ENCODE measurements at places on chromosomes 13 and 19.
A peak's percentile ranks its signal among the peaks of the same experiment; 100 is the strongest.

DNA sequence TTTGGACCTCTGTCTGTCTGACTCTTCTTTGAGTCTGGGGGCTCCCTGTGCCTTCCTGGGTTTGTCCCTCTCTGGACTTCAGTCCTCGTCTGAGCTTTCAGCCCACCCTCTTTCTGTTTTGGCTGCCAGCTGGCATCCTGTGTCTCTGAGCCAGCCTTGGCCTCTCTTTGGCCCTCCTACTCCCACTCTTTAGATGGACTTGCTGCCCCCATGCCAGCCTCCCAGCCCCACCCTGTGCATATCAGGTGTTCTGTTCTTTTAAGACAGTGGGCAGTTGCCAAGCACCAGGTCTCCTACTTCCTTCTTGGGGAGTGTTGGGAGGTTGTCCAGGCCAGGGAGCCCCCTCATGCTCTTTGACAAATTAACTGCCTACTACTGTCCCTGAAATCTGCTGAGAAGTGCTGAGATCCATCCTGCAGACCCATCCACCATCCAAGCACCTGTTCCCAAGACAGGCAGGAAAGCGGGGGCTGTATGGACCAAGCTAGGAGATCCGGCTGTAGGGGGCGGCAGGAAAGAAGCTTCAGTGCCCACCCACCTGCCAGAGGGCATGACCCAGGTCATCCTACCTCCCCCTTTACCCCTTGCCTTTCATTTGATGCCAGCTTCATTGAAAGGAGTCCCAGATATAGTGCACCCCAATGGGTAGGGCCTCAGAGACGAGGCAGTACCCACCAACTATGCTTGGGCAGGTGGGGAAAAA, 9.6 kb downstream of the CIC start:
- DNase-seq: no peak

- no peak for DNase-seq
These were observed 9.4 kb downstream of the CELF5 start for GRCh38 chr19:3233831-3234230.

DNA sequence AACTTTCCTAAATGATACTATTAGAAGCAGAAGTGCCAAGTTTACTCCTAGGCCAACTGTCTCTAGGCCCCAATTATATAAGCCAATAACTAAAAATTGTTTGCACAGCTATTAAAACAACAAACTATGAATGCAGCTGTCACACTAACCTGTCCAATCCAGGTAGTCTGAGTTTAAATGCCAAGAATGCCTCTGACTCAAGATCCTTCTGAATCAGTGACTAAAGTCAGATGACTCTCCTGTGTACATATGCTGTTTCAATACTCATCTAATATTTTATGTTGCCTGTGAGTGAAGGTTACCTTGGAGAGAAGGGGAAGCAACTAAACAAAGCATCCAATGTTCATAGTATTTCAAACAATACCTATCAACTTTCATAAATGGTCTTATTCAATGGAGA, 257.0 kb downstream of the ENOX1 start:
- DNase-seq: no peak

- no peak for DNase-seq
These were observed 449.7 kb downstream of the IRS2 start for GRCh38 chr13:109336730-109337129.

DNA sequence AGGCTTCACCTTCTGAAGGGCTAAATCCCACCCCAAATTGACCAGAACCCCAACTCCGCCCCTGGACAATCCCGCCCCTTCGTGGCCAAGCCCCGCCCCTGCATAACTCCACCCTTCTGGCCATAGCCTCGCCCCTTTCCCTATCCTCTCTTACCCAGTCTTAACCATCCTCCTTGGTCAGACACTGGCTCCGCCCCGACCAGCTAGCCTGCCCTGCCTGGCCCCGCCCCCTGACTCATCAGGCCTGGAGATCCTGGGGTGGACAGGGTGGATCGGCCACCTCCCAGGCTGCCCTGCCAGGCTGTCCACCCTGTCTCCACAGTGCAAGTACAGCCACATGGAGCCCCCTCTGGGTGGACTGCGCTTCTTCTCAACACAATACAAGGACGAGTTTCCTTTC, 8.0 kb upstream of the ZNF358 start:
- DNase-seq: no peak

DNA sequence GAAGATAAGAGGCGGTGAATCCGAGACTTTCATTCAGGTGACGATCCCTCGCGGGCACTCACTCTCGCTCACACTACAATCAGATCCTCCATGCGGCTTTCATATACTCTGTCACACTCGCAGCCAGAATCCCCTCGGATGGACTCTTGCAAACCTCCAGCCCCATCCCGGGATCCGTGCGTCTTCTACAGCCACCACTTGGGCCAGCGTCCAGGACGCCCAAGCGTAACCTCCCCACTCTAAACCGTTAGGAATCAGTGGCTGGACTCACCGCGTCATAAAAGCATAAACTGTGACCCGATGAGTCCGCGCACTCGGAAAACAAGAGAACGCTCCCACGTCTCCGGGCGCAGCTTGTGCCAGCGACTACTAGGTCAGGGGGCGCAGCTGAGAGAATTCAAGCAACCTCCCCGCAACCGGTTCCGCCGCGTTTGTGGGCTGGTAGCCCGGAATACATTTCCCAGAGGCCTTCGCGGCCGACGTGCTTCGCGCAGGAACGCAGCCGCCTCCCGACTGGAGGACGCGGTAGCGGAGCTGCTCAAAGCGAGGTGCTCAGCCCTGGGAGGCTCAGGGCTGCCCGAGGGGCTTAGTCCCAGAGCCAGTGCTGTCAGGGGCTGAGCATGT, 27.6 kb downstream of the ZNF607 start:
- peak; percentile 80 for DNase-seq

DNA sequence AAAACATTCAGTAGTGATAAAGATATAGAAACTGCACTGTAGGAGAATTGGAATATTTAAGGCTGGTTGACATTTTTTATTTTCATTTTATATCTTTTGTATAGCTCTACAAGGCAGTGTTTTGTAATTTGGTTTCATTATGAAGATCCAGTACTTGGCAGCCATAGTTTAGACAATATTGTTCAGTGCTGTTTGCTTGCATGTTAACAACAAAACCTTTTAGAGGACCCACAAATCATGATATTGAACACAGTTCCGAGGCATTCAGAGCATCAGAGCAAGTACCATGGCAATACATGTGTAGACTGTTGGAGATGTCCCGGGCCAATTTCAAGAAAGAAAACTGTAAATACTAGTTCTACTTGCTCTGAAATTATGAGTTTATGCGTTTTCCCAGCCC, 25.6 kb upstream of the GARRE1 start:
- DNase-seq: no peak

GRCh38 chr19:7970716-7971448, 27.4 kb upstream of the TIMM44 start:
- DNase-seq: peak; percentile 10

DNA sequence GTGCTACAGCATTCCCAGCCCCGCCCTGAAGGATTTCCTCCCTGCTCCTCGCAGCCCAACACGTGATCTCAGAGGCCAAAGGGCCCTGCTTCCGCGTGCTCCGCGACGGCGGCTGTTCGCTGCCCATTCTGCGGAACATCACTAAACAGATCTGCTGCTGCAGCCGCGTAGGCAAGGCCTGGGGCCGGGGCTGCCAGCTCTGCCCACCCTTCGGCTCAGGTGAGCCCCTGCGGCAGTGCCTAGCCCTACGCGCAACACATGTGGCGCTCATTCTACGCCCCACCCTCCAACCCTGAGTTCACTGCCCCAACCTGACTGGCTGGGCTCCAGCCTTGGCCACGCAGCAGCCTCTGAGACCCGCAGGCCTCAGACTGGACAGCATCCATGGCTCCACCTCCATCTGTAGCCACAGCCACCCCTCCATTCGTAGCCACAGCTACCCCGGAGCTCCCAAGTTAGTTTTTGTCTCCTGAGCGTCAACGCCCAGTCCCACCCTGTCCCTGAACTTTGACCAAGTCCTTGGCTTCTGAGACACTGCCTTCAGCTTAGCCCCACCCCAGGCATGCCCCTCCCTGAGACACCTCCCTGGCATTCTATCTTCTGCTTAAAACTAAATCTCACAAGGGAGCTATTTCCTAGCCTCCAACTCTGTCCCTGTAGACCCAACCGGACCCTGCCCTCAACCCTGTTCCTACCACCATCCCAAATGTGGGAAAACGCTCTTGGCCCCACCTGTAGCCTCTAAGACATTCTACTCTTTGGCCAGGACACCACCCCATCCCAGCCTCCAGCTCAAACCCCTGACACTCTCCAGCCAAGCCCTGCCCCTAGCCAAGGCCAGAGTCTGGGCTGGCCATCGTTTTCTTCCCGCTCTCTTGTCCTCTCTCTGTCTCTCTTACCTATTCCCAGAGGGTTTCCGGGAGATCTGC, 6.4 kb downstream of the LTBP4 start:
- no peak for DNase-seq

GRCh38 chr19:51142119-51142518, at the start of gene SIGLEC7:
Gene SIGLEC7 (plus strand): TSS chr19:51142301. CDS start chr19:51142370, 69 bp downstream.
- DNase-seq: no peak

- no peak for DNase-seq
These were observed 49.2 kb upstream of the RCBTB2 start for GRCh38 chr13:48582084-48582483.

GRCh38 chr19:57813919-57814504, 701 bp downstream of the ZNF552 start:
- no peak for DNase-seq

- no peak for DNase-seq
These were observed 11.2 kb downstream of the IGFL1 start for GRCh38 chr19:46240693-46241092.

DNA sequence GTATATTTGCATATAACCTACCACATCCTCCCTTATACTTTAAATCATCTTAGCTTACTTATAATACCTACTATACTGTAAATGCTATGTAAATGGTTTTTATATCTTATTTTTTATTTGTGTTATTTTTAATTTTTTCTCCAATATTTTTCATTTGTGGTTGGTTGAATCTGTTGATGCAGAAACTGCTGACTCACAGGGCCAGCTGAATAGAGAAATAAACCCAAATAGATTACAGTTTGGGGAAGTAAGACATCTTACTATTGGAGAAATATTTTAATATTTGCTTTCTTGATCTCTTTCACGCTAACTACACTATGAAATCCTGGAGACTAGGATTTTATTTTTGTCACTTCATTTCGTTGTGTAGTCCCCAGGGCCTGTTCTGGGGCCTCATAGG, 7.1 kb downstream of the SMAD9 start:
- DNase-seq: no peak

GRCh38 chr13:77981281-77981881, 62.8 kb upstream of the EDNRB start:
- no peak for DNase-seq

- DNase-seq: no peak
These were observed 6.5 kb upstream of the CIRBP start for GRCh38 chr19:1262623-1263123.

DNA sequence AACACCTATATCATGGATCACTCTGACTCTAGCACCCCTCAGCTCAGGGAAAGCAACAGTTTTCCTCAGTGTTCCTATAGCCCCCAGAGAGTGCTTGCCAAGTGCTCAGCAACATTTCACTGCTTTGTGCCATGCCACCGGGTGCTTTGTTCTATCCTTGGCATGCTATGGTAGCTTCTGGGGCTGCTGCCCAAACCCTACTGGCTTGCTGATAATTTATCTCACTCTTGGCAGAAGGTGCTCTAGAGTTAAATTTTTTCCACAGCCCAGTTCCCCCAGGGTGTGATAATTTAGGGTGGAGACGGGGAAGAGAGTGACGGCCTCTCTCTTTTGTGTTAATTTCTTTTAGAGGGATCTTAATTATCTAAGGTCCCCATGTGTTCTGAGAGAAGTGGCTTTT, 12.6 kb upstream of the CSNK1A1L start:
- DNase-seq: no peak

- DNase-seq: peak; percentile 89
These were observed at the start of gene CCDC97 for GRCh38 chr19:41310033-41310831. Gene CCDC97 (plus strand): TSS chr19:41310172. CDS start chr19:41310311, 139 bp downstream.

GRCh38 chr13:113320226-113320875, 23.3 kb downstream of the LAMP1 start:
- no peak for DNase-seq

GRCh38 chr13:110438211-110438610, 123.3 kb downstream of the RAB20 start:
- no peak for DNase-seq

DNA sequence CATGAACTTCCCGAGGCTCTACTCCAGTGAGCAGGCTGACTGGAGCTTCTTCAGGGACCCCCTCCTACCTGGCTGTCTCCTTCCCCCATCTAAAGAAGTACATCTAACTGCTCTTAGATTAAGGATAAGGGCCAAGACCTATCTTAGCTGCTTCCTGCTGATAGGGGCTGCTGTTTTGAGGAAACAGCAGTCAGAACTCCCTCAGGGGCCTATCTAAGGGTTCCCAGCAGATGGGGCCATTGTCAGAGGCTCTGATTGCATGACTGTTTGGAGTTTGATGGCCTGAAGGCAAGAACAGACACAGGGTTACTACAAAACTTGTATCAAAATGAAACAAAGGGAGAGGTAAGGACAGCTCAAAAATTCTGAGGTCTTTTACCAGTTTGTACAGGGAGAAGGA, 2636.9 kb upstream of the PCDH20 start:
- no peak for DNase-seq

- DNase-seq: no peak
These were observed 19.2 kb downstream of the AXL start for GRCh38 chr19:41238244-41238643.

DNA sequence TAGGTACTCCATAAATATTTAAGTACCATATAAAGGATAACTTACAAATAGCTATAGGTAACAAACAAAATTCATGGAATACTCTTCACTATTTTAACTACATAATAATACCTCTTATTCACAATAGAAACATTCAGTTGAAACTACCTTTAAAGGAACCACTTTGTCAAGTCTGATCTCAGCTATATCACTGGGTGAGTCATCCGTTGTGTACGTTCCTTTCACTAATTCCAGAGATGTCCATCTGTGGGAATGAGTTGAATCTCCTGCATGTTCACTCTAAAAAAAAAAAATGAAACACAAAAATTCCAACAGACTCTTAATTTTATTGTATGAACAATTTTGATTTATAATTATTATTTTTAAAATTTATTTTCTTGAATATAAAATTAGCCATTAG, 149.4 kb upstream of the FBXL3 start:
- no peak for DNase-seq

GRCh38 chr13:50509167-50509566, 334.3 kb downstream of the DLEU7 start:
- DNase-seq: no peak

- peak; percentile 92 for DNase-seq
These were observed at the start of gene SLC35E1 for GRCh38 chr19:16572332-16573211. Gene SLC35E1 (minus strand): TSS chr19:16572415. CDS start chr19:16572364, 51 bp downstream.

DNA sequence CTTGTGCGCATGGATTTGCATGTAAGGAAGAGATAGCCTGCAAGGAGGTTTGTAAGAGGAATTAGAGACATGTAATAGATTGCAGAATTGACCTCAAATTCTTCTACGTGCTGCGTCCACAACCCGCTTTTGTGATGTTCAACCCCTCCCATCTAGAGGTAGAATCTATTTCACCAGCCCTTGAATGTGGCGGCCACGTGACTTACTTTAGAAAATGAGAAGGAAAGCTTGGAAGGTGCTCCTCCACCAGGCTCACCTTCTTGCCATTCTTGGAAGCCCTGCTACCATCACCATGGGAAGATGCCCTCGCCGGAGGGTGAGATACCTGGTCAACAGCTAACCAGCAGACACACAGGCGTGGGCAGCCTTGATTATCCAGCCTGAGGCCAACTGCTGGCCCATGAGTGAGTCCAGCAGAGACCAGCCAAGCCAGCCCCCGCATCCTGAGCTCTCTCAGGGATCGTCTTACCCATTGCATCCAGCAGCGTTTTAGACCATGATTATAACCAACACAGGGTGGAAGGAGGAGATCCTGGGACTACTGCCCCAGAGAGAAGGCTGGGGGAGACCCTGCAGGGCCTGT, 7.6 kb upstream of the PEPD start:
- DNase-seq: no peak

Measured in activated naive CD4-positive, alpha-beta T cell treated with Interleukin-2 at 50 U/mL for 16 hours (primary cell).